M059J (cell line): ENCODE measurements at places on chromosomes 3 and 15.
A peak's percentile ranks its signal among the peaks of the same experiment; 100 is the strongest.

DNA sequence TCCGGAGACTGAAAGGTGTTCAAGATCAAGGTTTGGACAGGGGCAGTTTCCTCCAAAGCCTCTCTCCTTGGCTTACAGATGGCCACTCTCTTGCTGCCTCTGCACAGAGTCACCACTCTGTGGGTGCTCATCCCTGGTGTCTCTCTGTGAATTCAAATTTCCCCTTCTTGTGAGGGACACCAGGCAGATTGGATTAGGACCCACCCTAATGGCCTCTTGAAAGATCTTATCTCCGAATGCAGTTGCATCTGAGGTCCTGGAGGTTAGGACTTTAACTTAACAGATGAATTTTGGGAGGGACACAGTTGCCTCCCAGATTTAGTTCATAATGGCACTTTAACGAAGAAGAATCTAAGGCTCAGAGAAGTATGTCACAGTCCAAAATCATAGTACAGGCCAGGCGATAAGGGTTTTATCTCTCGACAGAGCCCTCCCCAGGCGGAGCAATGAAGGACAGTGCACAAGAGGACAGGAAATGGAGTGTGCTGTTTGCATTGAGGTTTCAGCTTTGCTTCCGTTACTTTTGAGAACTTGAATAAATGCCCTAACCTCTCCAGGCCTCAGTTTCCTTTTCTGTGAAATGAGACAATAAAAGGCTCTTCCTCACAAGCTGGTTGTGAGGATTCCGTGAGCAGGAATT lies 38.9 kb upstream of the KIF23 start:
- DNase-seq: no peak

DNA sequence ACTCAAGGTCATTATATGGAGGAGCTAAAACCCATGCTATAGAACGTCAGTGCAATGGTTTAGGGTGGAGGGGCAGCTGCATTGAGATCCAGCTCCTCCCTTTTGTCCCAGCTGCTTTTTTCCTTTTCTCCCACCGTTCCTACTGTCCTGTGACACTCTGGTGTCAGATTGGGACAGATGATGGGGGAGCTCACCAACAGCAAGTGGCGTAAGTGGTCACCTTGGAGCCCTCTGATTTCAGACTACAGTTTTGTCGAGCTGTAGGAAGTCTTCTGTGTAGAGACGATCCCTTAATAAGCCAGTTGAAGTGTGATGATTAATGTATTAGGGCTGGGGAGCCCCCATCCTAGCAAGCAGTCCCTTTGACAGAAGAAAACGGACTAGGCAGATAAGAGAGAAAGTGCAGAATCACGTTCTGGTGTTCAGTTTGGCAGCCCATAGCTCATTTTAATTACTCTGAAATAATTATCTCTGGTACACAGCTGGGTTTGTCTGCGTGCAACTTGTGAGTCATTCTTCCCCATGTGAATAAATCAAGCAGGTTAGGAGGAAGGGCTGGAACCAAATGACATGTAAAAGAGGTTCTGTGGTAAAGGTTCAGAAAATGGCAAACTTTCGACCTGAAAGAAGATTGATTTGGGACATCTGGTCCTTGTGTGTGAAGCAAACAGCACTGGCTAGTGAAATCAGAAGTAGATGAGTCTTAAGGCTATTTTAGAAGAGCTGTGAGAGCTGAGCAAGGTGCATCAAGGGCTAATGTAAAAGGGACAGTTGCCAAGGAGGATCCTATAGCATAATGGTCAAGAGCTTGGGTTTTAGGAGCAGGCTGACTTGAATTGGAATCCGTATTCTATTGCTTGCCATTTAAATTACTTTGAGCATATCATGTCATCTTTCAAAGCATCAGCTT lies 241.4 kb downstream of the EDEM1 start:
- no peak for DNase-seq

- DNase-seq: no peak
Observed at GRCh38 chr3:74531491-74531890, 83.0 kb downstream of the CNTN3 start.

DNA sequence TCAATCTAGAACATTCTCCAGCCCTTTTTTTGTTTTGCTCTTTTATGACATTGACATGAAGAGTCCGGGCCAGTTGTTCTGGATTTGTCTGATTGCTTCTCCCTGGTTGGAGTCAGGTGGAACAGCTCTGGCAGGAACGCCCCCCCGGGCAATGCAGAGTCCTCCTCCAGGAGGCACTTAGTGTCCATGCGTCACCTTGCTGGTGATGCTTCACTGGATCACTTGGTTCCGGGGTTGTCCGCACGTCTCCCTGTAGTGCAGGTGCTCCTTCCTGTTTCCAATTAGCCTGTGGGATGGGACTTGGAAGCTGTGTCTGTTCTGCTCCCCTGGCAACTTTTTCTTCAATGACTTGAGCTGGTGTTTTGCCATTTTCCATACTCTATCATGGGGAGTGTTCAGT lies 9.8 kb downstream of the CSK start:
- DNase-seq: no peak

GRCh38 chr15:80890341-80891005 lies 99.1 kb downstream of the MESD start:
- DNase-seq: no peak

- peak; percentile 74 for DNase-seq
Observed at GRCh38 chr3:106839576-106840280, 537.5 kb upstream of the CCDC54 start.

DNA sequence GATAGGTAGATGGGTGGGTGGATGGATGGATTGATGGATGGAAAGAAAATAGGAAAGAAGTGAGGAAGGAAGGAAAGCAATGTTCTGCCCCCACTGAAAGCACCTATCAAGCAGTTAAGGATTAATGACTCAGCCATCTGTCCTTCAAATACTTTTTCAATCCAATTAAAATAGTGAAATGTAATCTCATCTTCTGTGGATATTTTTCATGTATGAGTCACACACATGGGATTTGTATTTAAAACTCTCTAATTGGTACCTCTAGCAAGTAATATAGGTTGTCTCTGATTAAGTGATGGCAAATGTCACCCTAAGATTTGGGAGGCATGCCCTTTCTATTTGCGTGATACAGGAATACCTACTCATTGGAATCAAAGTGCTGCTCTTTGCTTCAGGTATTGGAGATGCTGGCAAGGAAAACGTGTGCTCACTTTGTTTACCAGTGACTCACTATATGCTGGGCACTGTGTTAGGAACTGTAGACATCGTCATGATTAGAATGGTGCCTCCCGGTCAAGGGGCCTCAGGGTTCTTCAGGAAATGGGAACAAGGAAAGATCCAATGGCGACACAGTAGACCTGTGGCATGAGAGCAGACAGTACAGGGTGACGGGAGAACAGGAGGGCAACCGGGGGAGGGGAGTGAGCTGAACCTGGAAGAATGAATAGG lies 230.1 kb downstream of the CLSTN2 start:
- DNase-seq: peak; percentile 88

DNA sequence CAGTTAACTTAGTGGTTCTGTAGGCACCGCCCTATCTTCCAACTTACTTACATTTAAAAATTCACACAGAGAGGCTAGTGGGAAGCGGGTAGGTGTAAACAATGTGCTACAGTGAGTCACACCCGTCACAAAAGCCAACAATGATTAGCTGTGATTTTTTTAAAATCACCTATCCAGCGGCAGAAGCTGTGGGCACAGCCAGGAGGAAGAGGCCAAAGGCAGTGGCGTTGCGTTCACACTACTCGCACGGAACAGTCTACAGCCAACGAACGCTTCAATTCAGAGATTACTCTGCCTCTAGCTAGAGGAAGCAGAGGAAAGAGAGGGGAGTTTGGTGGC lies 2.5 kb upstream of the NLGN1 start:
- DNase-seq: peak; percentile 81

- DNase-seq: no peak
Observed at GRCh38 chr3:69819282-69819681, 80.0 kb downstream of the MITF start.

DNA sequence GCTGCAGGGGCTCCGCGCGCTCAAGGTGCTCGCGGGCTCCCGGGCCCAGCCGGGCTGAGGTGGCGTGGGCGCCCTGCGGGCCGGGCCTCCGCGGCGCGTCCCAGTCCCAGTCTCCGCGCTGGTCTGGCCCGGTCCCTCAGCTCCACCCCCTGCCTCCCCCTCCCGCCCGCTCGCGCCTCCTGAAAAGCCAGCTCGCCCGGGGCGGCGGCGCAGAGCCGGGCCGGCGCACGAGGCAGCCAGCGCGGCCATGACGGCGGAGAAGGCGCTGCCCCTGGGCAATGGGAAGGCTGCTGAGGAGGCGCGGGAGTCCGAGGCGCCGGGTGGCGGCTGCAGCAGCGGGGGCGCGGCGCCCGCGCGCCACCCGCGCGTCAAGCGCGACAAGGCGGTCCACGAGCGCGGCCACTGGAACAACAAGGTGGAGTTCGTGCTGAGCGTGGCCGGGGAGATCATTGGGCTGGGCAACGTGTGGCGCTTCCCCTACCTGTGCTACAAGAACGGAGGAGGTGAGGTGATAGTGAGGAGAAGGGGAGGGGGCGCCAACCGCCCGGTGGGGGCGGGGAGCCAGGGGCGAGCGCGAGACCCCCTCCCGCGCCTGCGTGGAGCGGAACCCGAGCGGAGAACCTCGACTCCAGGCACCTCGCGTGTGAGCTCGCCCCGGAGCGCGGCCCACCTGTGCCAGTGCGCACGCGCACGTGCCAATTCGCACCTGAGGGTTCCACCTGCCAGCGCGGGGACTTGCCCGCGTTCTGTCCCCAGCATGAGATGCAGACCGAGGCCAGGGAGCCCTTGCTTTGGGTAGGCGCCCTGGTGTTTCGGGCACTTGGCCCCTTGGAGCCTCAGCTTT lies at the start of gene SLC6A11:
SLC6A11 (plus strand) TSS at position 210 of the 844 bp plus-strand sequence; CDS start at position 248, 38 bp downstream.
- DNase-seq: no peak

DNA sequence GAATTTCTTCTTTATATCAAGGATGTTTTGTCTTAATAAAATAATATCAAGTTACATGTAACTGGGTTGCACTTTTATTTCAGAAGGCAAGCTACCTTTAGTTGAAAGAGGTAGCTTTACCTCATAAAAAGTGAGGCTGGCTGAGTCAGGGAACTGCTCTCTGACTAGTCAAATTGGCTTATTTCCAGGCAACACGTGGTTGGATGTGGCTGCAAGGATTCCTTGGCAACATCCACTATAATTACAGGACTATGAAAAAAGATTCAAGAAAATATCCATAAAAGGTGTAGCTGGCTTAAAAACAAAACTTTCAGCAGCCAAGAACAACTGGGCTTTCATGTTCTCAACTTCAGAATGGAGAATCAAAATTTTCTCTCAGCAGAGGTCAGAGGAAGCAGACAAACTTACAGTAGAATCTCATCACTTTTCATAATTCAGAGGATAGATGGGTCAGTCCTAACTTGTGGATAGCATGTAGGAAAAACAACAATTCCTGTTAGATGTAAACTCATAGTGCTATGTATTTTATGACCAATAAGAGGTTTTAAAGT lies 779.1 kb downstream of the MECOM start:
- DNase-seq: peak; percentile 98

DNA sequence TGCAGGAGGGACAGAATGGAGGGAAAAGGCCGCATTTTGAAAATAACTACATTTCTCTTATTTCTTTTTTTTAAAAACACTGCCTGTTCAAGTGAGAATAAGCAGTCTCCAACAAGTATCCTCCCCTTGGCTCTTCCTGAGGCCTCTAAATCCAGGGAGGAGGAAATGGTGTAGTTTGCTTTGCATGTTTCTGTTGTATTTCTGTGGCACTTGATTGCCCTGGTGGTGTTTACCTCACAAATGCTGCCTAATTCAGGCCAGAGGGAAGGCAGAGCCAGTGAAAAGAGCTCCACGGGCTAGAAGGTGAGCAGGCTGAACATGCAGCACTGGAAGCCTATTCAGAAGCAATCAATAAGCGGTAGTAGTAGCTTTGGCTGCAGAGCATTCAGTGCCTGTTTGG lies 149.3 kb upstream of the ATP11B start:
- no peak for DNase-seq

GRCh38 chr15:42461261-42461660 lies 29.7 kb downstream of the ZNF106 start:
- DNase-seq: no peak

GRCh38 chr15:63035253-63035652 lies 7.3 kb upstream of the TPM1 start:
- no peak for DNase-seq

DNA sequence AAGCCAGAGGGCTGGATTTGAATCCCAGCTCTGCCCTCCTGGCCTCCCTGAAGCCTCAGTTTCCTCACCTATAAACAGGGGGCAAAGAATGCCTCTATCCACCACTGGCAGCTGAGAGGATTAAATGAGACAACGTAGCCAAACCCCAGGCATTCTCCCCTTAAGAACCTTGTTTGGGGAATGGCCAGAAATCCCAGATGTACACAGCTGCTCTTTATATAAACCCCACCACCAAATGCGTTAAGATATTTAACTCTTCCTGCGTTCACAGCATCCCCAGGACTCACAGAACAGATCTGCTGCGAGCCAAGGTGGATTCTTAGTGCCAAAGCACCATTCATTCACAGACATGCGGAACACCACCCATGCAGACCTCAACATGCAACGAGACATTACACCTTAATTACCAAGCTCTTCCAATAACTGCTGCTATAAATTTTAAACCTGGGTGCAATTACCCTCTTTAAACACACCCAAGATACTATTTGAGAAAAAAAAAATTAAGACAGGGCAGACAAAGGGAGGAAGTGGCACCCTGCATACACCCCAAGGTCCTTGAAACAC lies 5.2 kb downstream of the TLE3 start:
- no peak for DNase-seq

GRCh38 chr3:147934451-147935180 lies 525.5 kb downstream of the ZIC1 start:
- DNase-seq: no peak

DNA sequence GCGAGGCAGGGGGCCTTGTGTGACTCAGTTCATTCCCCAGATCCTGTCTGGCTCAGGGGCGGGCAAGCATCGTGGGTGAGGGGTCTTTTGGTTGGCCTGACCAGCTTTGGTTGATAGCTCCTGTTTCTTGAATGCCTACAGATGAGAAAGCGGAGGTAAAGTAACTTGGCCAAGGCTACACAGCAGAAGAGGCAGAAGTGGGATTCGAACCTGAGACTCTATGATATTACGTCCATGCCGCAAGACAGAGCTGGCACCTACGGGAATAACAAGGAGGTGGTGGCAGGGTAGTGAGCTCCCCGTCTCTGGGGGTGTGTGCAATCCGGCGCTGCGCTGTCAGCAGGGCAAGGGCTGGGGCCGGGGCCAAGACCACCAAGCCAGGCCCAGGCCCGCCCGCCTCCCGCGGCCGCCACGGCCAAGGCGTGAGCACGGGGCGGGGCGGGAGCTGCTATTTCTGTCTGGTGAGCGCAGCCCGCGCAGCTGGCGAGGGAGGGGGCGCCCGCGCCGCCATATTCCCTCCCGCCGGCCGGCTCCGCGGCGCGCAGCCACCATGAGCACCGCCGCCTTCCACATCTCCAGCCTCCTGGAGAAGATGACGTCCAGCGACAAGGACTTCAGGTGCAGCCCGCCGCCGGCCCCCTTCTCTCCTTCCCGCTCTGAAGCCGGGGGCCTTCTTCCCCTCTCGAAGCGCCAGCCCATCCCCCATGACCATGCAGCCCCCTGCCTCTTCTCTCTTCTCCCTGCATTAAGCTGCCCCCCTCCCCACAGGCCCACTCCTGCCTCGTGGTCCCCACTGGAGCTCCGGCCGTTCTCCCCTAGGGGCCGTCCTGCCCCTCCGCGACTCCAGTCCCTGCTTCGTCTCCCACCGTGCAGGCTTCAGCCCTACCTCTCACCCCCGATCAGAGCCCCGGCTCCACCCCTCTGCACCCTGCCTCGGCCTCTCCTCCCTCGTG lies at the start of gene CAND2:
CAND2 (plus strand) TSS at position 510 of the 953 bp plus-strand sequence; CDS start at position 551, 41 bp downstream.
- DNase-seq: peak; percentile 33
